ENCODE measurements at places on chromosomes 1 and 21.

DNA sequence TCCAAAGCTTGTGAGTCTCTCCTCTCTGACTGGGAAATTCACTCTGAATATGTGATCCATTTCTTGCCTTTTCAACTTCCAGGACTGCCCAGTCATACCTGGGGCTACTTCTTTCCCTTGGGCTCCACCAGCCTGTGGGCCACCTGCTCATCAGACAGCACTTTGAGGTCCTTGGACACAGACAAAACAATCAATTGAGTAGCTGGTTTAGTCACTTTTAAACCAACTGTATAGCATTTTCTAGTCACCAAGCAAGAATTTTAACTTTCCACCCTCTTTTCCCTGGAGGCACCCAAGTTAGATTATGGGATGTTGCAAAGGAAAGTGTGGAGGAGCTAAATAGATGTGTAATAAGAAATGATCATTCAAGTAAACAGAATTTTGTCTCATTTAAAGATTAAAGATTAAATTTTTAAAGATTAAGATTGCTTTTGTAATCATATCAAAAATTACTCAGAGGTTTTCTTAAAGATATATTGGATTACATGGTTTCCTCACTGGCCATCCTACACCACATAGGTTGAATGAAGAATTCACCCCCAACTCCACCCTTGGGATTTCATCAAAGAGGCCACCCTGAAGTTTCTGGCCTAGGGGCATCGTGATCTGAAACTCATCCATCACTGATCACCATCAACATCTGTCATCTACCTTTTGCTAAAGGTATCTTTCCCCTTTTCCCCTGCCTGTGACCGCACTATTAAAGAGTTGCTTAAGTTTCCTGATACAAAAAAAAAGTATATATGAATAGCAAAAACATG, 219.2 kb upstream of the NR5A2 start:
- DNase-seq = no peak

DNA sequence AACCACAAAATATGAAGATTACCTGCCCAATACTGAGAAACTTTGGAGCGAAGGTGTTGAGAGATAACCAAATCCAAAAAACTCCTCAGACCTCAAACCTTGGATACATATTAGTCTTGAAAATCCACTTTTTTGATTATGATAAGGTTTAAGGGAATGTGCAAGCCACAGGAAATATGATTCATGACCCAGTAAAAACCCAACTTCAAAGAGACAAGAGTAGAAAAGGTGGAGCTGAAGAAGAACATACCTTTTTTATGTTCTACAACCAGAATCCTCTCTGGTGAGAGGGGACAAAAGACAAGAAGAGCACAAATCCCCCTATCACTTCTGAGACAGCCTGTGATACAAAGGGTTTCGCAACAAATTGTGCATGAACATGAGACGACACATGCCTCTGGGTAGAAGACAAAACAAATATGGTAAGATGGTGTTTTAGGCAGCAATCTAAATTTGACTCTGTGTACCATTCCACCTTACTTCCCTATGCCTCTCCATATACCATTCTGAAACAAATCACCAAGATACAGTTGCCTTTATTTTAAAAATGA, 37.3 kb downstream of the COL24A1 start:
- no peak for DNase-seq

GRCh38 chr1:213876531-213876930, 111.2 kb upstream of the PROX1 start:
- no peak for DNase-seq

- no peak for DNase-seq
Observed at GRCh38 chr1:64147759-64148158, 55.7 kb upstream of the UBE2U start.

GRCh38 chr1:29381426-29381825, 145.1 kb downstream of the PTPRU start:
- DNase-seq = no peak

- no peak for DNase-seq
Observed at GRCh38 chr1:245802941-245803665, 648.3 kb downstream of the KIF26B start.

DNA sequence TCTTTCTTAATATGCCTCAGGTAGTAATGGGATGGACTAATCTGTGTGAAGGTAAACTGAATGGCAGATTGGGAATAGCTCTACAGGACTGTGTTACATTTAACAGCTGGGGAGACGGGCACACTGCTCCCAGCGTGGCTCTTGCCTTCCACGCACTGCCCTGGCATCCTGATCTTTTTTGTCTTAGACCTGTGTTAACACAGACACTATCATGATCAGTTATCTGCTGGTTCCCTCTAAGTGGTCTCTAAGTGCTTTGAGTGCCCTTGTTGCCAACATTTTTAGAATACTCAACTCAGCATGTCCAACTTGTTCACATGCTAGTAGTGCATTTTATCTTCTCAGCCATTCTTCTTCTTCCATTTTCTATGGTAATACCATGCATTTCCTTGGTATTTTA, 208.1 kb downstream of the RYR2 start:
- no peak for DNase-seq

- DNase-seq = no peak
Observed at GRCh38 chr1:217431395-217431794, 199.5 kb downstream of the GPATCH2 start.

- no peak for DNase-seq
Observed at GRCh38 chr1:116769561-116769977, 15.3 kb downstream of the CD2 start.

GRCh38 chr1:6727535-6727934, 25.9 kb upstream of the DNAJC11 start:
- peak; percentile 17 for DNase-seq

GRCh38 chr1:178137238-178137637, 43.3 kb downstream of the RASAL2 start:
- DNase-seq = no peak

DNA sequence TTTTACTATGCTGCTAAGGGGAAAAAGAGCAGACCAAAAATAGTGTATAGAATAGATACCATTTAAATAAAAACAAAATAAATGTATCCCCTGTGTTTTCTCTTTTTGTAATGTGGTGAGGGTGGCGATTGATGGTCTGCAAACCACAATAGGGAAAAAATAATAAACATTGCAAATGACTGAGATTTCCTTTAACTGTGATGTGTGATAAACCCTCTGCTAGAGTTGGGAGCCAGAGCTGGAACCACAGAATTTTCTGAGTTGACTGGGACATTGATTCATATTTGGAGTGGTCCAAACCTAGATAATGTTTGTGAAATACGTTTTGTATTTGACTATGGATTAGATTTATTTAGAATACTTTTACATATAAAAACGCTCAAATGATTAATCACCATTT, 70.6 kb upstream of the PTGFR start:
- DNase-seq = no peak

GRCh38 chr1:157882580-157882979, 41.0 kb upstream of the CD5L start:
- DNase-seq = no peak

DNA sequence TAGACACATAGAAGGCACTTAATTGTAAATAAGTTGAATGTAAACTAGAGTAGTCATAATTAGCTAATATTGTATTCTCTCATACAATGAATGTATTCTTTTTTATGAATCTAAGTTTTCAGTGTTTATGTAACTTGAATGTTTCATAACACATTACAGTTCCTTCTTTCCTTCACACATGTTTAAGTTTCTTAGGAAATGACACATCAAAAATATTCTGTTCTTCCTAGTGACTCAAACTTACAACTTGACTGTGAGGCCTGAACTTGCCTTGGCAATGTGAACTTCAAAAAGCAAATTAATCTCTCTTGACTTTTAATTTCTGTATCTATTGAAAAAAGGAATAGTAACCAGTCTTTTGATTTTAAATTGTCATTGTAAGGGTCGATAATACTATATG, 700.1 kb downstream of the KCNT2 start:
- DNase-seq = no peak

- DNase-seq = no peak
Observed at GRCh38 chr1:116999596-116999995, 2.0 kb upstream of the CD101 start.

GRCh38 chr1:153648000-153648643, 10.4 kb upstream of the SNAPIN start:
- DNase-seq = no peak

- DNase-seq = peak; percentile 32
Observed at GRCh38 chr21:38766987-38767722, 38.6 kb upstream of the ETS2 start.

DNA sequence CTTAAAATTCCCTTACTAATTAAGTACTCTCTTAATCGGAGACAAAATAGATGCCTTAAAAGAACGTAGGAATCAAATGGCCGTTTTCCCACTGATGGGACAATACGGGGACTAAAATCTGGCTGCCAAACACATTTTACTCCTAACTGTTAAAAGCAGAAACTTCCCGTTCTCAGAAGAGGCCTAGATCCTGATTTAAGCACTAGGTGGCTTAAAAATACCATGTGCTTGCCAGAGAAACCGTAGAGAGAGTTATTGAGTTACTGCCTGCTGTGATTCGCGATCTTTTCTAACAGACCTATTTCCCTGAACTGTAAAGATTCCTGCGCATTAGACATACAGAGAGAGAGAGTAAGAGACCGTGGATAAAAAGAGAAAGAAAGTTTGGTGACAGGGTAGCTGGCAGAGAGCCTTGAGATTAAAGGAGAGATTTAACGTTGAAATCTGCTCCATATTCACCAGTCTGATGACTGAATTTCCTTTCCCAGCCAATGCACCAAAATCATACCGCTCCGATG, 54.4 kb upstream of the STUM start:
- no peak for DNase-seq

DNA sequence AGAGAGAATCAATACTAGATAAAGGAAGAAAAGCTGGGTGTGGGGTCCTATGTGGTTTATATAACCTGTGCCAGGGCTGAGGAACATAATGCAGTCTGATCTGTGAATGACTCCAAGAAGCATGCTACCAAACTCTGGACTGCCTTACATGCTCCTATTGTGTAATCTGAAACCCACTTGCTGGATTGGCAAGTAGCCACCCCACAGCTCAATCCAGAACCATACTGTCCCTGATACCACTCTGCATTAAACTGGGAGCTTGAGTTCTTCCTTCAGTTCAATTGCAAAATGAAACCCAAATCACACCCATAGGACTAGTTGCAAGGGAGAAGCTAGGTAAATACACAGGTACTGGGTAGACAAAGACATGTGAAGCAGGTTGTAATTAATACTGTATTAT, 115.4 kb upstream of the NEGR1 start:
- DNase-seq = no peak

- no peak for DNase-seq
Observed at GRCh38 chr1:167529829-167530474, 11.6 kb upstream of the CD247 start.

DNA sequence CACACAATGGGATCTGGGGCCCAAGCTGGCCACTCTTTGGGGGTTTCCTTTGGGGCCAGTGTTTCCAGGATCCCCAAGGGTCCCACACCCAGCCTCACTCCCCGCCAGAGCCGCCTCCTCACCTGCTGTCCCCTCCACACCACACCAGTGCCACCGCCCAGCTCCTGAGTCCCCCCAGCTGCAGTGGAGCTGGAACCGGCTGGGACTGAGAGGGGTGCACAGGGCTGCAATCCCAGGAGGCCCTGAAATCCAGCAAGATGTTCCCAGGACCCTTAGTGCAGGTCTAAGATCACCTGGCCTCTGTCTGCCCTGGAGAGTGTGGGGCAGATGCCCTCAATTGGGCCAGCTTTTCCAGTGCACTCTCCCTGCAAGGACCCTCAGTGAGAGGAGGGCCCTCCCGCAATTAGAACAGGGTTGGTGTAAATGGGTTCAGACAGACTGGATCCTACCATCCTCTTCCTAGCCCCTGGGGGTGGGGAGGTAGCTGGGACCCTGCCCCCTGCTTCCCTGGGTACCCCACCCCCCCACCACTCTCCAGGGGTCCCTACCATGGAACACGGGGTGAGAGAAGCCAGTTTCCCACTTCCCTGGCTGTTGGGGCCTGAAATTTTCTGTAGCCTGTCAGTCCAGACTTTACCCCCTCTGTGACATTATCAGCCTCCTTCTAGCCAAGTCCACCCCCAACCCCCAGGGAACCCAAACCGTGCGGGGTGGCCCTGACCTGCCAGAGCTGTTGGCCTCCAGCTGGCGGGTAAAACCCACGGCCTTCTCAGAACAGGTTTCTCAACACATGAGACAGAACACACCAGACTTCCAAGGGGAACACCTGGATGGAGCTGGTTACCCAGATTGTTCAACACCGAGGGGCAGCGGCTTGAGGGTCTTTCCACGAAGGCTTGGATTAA, 7.0 kb downstream of the KRTAP10-12 start:
- DNase-seq = no peak

DNA sequence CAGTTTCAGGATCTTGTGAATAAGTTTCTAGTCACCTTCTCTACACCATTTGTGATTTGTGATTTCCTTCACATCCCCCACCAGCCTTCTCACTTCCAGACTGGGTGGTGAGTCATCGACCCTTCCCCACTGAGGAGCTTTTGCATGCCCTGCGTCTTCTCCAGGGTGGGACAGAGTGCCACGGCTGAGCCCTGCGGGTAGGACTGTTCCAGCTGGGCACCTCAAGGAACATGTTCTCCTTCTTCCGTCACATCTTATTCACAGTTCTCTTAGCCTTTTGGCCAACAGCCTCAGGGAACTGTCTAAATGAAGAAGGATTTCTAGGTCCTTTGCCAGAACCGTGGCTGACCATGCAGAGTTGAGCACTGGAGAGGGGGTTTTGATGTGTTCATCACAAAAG, 116.5 kb downstream of the TMEM53 start:
- DNase-seq = no peak

GRCh38 chr1:235259133-235259778, 68.7 kb downstream of the ARID4B start:
- DNase-seq = no peak

DNA sequence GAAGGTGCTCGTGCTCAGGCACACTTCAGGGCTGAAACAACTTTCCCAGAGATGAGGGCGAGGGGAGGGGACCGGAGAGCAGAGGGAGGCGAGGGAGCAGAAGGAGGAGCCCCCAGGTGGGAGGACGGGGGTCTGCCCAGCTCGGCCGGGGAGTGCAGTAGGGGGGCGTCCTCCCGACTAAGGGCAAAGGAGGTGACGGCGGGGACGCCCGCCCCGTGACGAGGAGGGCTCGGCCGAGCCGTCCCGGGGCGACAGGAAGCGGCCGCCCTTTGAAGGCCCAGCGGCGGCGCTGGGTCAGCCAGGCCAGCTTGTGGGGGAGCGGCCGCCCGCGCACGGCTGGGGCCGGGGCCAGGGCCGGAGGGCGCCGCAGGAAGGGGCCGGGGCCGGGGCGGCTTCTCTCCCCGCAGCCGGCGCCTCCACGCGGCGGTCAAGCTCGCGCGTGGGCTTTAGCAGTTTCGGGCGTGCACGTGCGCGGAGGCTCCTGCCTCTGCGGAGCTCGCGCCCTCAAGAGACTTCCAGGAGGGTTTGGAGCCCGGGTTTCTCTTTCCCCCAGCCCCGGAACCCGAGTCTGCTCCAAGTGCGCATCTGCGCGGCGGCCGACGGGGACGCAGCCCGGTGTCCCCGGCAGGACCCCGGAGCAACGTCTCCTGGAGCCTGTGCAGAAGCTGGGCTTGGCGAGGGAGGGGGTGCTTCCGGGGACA, 100.8 kb upstream of the SLC45A1 start:
- DNase-seq = no peak

Data from stimulated activated CD4-positive, alpha-beta T cell treated with anti-CD3 and anti-CD28 coated beads, TNF-alpha, amount 100 ng/mL, for 4 hours (primary cell).